NCI-H1417 treated with DMSO at 0.1 percent for 48 hours (cell line): ENCODE measurements at places on chromosomes 2 and 18.

GRCh38 chr18:77560341-77560992 lies 310.8 kb downstream of the GALR1 start:
- no peak for DNase-seq

- no peak for DNase-seq
Measured at GRCh38 chr2:9644603-9645002, 13.8 kb upstream of the YWHAQ start.

- DNase-seq, result no peak
Measured at GRCh38 chr2:203025592-203025991, 10.9 kb downstream of the NBEAL1 start.

- no peak for DNase-seq
Measured at GRCh38 chr2:66560683-66561082, 125.8 kb downstream of the MEIS1 start.

DNA sequence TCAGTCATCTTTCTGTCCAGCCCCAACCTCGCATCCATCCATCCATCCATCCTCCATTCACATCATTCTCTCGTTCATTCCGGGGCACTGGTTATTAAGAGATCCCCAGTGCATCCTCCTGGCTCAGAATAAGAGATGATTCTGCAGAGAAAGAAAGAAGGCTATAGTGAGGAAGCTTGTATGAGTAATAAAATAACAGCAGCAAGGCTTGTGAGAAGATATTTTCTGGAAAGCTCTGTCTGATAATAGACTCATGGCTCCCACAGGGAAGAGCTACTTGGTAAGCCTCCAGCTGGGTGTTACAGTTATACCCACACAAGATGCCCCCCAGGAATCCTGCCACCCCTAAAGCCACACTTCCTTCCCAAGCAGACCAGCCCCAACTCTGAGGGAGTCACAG lies 143.2 kb downstream of the MTCL1 start:
- DNase-seq, result no peak

GRCh38 chr18:40851014-40851429 lies 1104.0 kb upstream of the PIK3C3 start:
- DNase-seq, result no peak

GRCh38 chr18:23258566-23259469 lies 123.5 kb downstream of the CABLES1 start:
- no peak for DNase-seq

GRCh38 chr2:234853729-234854128 lies 98.1 kb upstream of the SH3BP4 start:
- no peak for DNase-seq

- no peak for DNase-seq
Measured at GRCh38 chr18:13563390-13563805, 163.0 kb downstream of the FAM210A start.

DNA sequence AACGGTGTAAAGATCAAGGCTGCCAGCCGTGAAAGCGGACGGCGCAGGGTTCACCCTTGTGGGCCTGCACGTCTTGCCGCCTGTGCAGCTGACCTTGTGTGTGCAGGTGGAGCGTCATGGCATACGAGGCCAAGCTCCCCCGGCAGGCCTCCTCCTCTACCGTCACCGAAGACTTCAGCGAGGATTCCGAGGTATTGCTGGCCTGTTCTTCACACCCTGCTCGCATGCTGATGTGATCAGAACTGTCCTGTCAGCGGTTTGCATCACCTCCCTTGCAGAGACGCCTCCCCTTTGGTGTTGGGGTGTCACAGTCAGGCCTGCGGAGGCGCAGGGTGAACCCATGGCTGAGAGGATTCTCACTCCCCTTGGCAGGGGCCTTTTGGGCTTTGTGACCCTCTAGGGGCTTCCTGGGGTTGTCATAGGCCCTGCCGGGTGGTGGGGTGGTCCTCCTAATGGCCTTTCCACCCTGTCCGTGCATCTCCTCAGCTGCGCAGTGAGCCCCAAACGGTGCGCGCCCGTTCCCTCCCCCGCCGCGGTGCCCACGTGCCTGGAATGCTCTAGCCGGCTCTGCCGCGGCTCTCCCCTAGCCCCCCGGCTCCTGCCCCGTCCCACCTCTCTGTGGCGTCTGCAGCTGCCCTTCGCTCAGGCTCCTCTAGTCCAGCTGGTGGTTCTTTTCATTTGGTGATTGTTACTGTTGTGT lies 92.5 kb downstream of the DGKD start:
- DNase-seq, result no peak

DNA sequence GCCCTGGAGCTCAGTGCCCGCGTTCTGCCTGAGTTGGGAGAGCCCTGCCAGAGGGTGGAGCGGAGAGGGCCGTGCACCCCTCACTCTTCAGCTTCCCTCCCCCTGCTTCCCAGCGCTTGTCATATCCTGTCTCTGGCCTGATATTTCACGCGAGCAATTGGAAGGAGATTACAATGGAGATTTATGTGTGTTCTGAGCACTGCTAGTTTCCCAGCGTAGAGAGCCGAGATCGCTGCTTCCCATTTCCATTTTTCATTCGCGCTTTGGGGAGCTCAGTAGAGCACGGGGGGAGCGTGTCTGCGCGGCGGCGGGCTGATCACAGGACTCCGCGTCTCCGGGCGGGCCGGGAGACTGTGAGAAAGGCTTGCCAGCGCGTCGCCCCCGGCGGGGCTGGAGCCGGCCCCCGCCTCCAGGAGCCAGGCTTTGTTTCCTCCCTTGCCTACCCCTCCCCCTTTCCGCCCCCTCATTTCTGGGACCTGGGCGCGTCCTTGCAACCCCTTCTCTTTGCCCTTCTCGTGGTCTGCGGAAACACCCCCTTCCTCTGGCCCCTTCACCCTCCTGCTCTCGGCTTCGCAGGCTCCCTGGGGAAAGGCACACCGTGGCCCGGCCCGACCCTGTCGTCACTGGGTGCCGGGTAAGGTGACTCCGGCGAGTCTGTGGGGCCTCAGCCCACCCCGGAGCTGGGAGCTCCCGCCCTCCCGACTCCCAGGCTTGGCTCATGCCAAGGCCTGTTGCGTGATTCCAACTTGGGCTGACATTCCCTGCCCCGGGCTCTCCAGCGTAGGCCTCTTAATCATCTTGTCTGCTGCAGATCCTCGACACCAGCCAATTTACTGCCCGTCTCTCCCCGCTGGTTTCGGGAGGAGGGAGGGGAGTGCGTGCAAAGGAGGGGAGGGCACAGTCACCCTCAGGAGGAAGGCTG lies 5.8 kb downstream of the DLX2 start:
- no peak for DNase-seq

- no peak for DNase-seq
Measured at GRCh38 chr2:207395535-207396251, 134.1 kb upstream of the CREB1 start.

DNA sequence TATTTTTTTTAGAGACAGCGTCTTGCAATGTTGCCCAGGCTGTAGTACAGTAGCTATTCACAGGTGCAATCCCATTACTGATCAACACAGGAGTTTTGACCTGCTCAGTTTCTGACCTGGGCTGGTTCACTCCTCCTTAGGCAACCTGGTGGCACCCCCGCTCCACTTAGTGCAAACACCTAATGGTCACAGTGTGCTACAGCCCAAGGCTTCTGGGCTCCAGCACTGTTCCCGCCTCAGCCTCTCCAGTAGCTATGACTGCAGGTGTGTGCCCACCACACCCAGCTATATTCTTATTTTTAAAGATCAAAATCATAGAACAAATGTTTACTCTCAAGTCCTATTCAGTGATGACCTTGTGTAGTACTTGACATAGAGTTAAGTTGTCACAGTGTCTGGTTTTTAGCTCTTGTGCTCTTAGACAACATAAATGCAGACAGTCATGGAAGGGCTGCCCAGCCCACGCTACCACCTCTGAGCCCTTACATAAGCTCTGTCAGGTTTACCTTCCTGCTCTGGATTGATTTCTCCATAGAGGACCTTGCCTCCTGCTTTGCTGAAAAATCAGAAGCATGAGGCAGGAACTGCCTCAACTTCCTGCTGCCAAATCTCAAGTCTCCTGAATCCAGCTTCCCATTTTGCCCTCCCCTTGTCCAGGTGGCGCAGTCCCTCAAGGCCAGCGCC lies 82.2 kb upstream of the SLC1A4 start:
- DNase-seq, result no peak

GRCh38 chr18:63287691-63288220 lies 31.8 kb downstream of the BCL2 start:
- no peak for DNase-seq

DNA sequence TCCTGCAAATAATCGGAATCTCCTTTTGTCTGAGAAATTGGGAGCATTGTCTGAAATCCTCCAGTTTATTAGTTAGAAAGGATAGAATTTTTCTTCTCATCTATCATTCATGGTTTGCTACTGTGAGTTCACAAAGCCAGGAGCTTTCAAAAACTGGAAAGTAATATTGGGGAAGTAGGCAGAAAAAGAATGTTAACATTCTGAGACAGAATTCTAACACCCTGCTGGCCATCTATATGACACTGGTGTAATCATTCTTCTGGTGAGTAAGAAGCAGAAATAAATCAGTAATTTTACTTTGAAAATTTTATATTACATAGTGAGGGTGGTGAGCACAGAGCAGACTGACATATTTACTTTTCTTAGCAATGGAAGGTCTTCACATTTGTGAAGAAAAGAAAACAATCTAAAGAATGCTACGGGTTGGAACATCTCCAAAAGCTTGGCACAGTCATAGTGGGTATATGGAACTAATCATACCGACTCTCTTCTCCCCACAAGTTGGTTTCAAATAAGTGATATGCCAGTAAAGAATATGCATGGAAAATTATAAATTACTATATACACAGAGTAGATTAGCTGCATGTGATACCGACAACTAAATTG lies 344.9 kb downstream of the LPIN1 start:
- DNase-seq, result no peak

DNA sequence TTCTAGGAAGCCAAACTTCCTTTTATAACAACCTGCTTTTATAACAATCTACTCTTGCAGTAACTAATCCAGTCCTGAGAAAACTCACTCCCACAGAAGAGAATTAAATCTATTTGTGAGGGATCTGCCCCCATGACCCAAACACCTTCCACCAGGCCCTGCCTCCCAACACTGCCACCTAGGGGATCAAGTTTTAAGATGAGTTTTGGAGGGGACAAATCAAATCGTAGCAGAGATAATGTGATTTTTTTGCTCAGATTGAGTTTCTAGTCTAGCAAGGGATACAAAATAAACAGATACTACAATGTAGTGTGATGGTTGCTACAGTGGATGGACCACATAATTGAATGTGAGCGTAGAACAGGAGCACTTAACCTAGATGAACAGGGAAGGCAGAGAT lies 52.2 kb downstream of the NCOA1 start:
- DNase-seq, result no peak

DNA sequence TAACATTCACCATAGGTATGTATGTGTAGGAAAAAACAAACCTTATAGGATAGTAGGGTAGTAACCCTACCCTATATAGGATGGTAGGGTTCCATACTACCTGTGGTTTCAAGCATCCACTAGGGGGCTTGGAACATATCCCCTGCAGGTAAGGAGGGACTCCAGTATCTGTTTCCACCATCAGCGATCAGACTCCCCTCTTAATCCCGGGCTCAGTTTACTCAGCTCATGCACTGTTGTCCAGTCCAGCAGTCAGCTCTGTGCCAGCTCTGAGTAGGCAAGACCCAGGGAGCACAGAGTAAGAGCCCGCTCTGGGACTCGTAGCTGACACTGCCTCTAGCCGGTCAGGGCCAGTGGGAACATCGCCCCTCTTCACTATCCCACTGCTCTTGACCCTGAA lies 61.7 kb downstream of the MEX3C start:
- DNase-seq, result no peak

DNA sequence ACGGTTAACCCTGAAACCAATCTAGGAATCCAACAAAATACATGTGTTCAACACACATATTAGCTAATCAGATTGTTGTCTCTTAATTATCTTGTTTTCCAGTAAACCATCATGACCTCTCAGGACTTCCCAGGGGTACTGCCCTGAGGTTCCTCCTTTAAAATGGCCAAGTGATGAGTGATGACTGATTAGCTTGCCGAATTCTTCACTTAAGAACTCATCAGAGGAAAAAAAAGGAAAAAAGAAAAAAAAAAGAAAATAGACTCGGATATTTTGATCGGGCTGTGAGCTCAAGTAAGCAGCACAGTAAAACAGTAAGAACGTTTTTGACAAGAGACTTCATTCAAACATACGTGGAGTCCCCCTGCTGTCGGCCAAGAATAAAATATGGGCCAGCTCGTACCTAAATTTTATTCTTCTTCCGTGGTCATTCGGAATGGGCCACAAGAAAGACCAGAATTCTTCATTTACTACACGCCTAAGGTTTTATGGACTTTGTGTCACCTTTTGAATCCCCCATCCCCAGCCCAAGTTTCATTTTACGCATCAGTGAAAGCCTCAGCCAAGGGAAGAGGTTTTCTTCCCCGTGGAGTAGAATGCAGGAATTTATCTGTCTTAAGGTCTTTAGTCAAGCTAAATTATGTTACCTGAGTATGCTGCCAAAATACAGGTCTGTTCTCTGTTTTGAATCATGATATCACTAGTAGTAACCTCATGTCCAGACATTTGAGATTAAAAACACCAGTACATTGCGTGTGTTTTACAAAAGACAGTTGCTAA lies 40.5 kb downstream of the COLEC12 start:
- DNase-seq, result no peak

GRCh38 chr2:165803123-165803760 lies 9.2 kb upstream of the GALNT3 start:
- DNase-seq, result no peak

DNA sequence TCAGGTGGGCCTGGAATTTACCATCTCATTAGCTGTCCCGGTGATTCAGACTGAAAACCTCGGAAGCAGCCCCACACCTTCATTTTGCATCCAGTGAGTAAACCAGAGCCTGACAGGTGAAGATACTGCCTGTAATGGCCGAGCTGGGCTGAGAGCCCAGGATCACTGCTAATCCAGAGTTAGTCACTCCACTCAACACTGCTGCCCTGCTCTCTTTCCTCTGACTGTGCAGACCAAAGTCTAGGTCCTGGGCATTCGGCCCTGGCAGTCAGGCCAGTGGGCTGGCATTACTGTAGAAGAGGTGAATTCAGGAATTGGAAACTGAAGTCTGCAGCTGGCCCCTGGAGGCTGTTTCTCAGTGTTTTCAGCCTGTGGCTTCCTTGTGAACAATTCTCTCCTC lies 44.3 kb downstream of the TMEM17 start:
- no peak for DNase-seq

DNA sequence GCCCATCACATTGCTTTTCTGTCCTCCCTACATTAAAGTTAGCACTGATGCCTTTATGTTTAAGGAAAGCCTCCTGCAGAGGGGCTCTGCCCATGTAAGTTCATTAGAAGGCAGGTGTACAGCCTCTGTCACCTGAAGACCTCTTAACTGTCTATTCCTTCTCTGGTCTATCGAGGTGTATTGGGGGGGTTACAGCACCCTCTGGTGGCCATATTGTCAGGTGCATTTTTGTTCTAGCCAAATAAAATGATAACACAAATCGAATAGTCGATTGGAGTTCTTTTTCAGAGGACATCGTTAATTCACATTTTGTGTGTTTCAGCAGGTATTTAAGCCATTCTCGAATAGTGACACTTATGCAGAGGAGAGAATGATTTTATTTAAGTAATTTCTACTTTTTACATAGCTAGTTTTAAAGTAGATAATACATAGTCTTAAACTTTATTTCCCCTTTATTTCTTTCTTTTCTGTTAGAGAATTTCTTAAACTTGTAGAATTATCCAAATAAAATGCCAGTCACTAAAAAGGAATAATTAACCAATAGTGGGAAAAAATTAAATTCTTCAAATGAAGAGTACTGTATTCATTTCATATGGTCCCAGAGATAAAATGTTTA lies 136.8 kb downstream of the NEDD4L start:
- DNase-seq, result peak; percentile 62
